ENCODE measurements at places on chromosomes 3 and 15.

- DNase-seq, result no peak
These were observed 450.7 kb downstream of the LPP start for GRCh38 chr3:188604651-188605050.

DNA sequence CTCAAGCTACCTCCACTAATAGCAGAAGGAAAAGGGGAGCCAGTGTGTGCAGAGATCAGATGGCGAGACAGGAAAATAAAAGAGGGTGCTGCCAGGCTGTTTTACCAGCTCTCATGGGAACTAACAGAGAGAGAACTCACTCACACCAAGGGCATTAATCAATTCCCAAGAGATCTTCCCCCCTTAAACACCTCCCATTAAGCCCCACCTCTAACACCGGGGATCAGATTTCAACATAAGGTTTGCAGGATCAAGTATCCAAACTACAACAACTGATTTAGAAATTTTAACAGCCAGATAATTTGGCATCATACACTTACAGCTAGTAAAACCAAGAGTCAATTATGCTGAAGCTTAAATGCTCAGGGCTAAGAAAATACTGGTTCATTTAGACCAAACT lies 18.9 kb downstream of the CD200 start:
- DNase-seq, result no peak

DNA sequence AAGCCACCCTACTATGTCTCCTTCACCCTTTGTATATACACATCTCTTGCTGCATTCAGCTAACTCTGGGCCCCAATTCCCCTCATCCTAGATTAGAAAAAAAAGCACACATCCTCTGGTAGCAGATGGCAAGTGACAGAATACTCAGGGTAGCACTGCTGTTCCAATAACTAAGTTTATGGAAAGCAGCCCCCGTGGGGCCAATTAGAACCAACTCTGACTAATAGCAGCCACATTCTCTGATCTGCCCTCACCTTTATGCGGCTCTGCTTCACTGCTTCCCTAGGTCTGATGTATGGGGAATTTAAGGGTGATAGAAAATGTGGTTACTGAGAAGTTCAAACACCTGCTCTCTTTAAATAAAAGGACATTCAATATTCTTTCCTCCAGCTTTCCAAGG lies 74.9 kb upstream of the SETMAR start:
- no peak for DNase-seq

DNA sequence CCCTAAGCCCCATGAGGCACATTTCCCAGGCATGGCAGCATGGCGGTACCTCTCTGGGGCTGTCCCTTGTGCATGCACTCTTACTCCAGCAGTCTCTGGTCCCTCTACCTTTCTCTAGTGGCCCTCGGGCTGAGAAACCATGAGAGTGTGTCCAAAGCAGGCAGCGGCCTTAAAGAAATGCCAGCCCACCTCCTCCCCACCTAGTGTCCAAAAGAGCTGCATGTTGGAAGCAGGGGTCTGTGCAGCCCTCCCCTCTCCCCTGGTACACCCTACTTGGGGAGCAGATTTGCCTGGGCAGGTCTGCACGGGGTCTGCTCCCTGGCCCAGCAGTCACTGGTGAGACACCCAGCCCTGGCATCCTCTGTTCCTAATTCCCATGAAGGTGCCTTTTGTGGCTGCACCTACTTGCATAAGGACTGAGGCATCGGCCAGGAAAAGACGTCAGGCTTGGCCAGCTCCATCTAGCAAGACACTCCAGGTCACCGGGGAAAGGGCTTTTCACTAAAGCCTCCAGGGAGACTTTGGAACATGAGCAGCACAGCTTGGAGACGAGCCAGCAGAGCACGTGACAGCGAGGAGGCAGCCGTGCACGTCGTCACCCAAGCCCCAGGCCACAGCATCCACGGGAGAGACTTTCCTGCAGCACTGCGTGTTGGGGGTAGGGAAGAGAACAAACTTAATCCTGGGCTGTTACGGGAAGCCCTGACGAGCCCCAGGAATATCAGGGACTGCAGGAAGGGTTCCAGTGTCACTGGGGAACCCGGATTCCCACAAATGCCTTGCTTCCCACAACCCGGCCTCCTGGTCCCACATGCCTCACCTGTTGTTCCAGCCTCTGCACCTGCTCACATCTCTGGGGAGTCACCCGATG lies 38.8 kb downstream of the TM2D3 start:
- DNase-seq, result no peak

GRCh38 chr3:128491691-128491940 lies 1.4 kb downstream of the GATA2 start:
- no peak for DNase-seq

DNA sequence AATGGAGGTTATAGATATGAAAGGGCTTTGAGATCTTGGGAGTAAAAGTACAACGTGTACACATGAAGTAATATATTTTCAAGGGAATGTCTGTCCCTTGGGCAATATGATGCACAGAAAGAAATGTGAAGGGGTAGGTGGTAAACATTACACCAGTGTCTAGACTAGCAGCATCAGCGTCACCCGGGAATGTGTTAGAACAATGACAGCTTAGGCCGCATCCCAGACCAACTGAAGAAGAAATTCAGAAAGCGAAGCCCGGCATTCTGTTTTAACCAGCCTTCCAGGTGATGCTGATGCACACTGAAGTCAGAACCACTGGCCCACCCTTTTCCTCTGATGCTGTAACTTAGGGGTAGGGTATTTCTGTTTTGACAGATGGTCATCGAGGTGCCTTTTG lies 6.3 kb downstream of the INAFM2 start:
- no peak for DNase-seq

DNA sequence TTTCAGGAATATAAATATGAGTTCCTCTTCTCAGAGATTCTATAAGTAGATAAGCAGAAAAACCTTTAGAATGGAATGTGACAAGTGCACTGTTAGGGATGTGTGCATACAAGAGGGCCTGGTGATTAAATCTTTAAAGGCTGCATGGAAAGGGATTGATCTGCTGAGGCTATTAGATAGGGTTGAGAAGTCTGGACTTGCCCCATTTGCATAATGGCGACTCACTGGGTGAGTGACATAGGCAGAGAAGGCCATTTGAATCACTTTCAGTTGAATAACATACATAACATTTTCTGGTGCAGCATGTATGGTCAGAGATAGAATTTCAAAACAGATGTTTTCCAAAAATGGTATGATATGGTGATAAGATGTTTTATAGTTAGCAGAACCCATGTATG lies 156.9 kb downstream of the ZNF621 start:
- DNase-seq, result no peak

GRCh38 chr15:99052205-99052604 lies 44.6 kb upstream of the PGPEP1L start:
- no peak for DNase-seq

- no peak for DNase-seq
These were observed 190.7 kb upstream of the SGO1 start for GRCh38 chr3:20376665-20377217.

DNA sequence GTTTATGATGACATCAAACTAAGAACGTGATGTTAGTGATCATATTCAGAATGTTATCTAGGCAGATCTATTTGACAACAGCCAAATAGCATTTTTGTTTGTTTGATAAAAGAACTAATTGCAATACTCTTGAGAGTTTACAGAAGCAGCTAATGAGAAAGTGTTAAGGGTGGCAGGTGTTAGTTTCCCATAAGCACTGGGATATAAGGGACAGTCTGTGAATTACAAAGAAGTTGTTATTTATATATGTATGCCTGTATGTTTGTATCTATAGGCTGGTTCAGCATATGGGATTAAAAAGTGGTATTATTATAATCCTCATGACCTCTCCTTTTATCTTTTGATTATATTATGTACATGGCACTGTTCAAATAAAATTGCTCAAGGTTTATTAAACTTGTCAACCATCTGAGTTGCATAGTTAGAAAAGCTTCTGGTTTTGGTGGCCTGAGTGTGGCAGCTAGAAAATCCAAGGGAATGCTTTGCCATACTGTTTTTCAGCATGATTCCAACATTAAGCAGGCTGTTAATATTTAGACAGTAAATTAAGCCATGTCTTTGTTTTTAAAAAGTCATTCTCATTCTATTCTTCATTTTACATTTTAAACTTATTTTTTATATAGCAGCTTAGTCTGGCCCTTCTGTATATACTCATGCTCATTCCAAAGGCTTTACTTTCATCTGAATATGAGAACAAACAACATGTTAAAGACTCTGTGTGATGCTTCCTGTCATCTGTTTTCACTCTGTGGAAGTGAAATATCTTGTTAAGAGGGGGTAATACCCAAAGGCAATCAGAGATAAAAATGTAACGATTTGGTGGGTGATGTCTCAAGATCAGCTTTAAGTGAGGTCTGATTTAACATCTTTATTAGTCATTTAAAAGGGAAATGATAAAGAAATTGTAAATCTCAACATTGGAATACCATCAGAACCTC lies 13.1 kb downstream of the ROBO2 start:
- DNase-seq, result no peak
